ENCODE measurements at places on chromosomes 1 and 21.

DNA sequence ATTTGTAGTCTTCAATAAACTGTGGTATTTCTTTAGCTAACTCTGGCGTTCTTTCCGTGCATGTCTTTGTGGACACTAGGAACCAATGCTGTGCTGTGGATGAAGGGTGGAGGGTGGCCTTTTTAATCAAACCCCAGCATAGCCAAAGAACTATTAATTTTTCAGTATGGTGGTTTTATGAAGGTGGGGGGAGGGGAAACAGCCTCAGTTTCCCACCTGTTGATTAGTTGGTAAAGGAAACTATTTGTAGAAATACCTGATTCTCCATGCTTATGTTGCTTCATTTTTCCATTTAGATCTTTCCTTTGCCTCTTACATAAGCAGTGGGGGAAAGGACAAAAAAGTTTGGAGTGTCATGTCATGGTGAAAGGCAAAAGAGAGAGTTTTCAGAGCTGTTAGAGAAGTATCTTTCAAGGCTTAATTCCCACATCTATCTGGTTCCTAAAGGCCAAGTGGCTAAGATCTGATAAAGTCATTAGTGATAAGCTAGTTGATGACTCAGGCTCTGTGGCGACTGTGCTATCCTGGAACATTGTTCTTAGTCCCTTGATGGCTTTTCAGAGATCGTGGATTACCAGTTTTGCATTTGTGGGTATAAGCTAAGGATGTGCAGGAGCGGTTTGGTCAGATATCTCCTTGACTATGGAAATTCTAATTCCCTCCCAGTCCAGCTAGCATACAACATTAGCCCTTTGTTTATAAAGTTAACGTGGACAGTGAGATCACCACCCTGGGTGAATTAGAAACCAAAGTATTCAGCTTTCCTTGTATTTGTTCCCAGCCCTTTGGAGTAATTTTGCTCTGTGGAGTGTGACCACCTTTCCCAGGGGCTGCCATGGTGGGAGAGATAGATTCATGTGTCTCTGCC, 8.7 kb upstream of the HAX1 start:
- no peak for DNase-seq

- DNase-seq, result no peak
Measured at GRCh38 chr1:189350983-189351616, 1126.6 kb downstream of the BRINP3 start.

GRCh38 chr1:160780398-160780755, 15.6 kb upstream of the LY9 start:
- DNase-seq, result no peak

GRCh38 chr1:93842750-93843500, 36.1 kb downstream of the DNTTIP2 start:
- no peak for DNase-seq
